Stimulated activated CD8-positive, alpha-beta memory T cell treated with anti-CD3 and anti-CD28 coated beads, Interleukin-4, amount 100 ng/mL, for 4 hours (primary cell): ENCODE measurements at places on chromosomes 5 and 9.

GRCh38 chr5:55407059-55407684 lies 99.4 kb downstream of the MTREX start:
- no peak for DNase-seq

- DNase-seq = no peak
Measured at GRCh38 chr5:177093803-177094202, 7.1 kb downstream of the FGFR4 start.

GRCh38 chr9:128729766-128730517 lies 6.0 kb upstream of the ZDHHC12 start:
- DNase-seq = no peak

DNA sequence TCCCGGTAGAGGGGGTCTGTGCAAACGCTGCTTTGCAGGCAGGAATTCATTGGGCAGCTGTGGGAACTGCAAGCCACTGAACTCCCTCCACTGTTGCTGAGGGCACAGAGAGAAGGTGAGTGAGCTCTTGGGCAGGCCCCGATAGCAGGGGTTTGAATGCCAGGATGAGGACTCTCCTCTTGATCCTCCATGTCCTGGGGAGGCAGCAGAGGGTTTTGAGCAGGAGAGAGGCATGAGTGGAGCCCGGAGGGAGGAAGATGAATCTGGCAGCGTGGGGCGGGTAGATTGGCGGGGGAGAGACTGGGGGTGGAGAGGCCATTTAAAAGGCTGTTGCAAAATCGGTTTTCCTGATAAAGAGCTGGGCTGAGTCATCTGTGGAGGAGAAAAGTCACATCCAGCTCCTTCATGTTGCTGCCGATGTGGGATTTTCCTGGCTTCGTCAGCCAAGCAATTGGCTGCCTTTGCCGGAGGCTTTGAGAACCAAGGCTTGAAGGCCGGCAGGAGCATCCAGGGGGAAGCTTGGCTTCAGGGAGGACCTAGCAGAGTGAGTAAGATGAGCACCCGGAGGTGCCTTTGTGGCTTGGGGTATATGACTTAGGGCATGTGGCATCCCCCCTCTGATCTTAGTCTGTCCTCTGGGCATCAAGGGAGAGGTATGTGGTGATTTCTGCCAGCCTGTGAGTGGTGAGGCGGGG lies at the start of gene SYNPO:
Gene SYNPO (plus strand): TSS at position 350 of the 695 bp plus-strand sequence. CDS start 7,616 bp downstream, outside the sequence.
- no peak for DNase-seq

GRCh38 chr5:61050292-61050691 lies 105.3 kb downstream of the NDUFAF2 start:
- DNase-seq = no peak

GRCh38 chr5:142143878-142144277 lies 35.3 kb downstream of the NDFIP1 start:
- no peak for DNase-seq

- DNase-seq = no peak
Measured at GRCh38 chr5:38576442-38576841, 20.0 kb upstream of the LIFR start.

DNA sequence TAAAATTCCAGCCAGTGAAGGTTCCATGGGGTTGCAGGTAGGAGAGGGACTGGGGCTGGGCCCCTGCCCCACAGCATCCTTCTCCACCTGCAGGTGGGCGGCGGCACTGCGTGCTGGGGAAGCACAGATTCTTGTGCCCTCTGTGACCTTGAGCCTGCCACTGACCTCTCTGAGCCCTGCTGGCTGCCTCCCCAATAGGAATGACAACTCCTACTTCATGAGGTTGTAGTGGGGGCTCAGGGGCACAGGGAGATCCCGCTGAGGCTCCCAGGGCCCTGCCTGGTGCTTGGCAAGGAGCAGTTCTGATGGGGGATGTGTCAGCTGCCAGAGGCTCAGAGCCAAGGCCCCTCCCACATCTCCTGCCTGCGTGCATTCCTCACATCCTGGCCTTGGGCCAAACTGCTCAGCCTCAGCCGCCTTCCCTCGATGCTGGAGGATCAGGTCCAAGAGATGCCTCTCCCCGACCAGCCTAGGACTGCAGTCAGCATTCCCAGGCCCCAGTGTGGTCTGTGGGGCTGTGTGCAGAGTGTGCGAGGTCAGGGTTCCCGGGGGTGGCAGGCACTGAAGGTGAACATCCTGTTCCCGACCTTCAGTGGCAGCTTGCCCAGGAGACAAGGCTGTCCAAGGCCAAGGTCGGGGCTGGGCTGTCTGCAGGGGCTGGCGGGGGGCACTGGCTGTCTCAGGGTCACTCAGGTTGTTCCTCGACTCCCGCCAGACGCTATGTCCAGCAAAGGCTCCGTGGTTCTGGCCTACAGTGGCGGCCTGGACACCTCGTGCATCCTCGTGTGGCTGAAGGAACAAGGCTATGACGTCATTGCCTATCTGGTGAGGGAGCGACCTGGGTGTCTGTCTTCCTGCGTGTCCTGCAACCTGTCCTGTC lies 7.0 kb downstream of the ASS1 start:
- DNase-seq = no peak

- peak; percentile 58 for DNase-seq
Measured at GRCh38 chr5:157651623-157652376, 438 bp downstream of the SOX30 start.

DNA sequence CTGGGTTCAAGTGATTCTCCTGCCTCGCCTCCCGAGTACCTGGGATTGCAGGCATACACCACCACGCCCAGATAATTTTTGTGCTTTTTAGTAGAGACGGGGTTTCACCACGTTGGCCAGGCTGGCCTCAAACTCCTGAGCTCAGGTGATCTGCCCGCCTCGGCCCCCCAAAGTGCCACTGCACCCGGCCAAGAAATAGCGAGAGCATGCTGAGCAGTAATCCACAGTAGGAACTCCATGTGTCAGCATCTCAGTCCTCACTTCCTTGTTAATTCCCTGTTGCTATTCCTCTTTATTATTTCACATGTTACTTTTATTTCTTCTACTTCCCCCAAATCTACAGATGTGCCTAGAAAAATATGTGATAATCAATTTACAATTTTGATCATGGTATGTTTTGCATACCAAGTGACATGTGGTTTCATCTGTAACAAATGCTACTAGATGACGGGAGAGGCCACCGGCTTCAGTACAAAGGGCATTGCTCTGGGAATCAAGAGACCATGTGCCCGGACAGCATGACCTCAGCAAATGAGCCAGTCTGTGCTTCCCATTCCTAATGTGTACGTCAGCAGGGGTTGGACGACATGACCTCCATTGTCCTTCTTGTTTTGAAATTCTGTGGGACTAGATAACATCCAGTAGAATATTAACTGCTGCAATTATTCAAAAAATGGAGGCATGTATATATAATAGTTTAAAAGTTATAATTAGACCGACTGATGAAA lies 61.6 kb downstream of the FNBP1 start:
- no peak for DNase-seq

DNA sequence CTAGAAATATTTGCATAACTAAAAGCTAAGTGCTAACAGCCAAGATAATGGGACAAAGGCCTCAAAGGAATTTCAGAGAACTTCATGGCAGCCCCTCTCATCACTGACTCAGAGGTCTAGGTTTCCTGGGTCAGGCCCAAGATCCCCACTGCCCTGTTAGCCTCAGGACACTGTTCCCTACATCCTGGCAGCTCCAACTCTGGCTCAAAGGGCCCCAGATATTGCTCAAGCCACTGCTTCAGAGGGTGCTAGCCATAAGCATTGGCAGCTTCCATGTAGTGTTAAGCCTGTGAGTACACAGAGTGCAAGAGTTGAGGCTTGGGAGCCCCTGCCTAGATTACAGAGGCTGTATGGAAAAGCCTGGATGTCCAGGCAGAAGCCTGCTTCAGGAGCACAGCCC lies 998.1 kb downstream of the TLE1 start:
- DNase-seq = no peak

- no peak for DNase-seq
Measured at GRCh38 chr5:113357696-113358476, 76.9 kb downstream of the TSSK1B start.

DNA sequence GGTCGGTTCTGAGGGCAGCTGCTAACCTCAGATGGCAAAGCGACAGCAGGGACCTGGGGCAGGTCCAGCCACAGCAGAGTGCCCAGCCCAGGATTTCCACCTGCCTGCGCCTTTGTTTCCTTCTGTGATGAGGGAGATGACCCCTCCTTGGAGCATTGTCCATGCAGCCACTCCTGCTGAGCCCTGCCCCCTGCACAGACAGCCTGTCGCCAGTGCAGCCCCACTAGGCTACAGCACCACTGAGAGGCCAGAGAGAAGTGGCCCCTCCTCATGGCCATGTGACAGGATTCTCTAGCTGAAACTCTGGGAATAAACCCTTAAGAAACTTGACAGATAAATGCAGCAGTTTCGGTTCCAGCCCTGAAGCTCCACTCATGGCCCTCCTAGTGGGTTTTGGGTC lies 10.5 kb upstream of the MRNIP start:
- DNase-seq = no peak

DNA sequence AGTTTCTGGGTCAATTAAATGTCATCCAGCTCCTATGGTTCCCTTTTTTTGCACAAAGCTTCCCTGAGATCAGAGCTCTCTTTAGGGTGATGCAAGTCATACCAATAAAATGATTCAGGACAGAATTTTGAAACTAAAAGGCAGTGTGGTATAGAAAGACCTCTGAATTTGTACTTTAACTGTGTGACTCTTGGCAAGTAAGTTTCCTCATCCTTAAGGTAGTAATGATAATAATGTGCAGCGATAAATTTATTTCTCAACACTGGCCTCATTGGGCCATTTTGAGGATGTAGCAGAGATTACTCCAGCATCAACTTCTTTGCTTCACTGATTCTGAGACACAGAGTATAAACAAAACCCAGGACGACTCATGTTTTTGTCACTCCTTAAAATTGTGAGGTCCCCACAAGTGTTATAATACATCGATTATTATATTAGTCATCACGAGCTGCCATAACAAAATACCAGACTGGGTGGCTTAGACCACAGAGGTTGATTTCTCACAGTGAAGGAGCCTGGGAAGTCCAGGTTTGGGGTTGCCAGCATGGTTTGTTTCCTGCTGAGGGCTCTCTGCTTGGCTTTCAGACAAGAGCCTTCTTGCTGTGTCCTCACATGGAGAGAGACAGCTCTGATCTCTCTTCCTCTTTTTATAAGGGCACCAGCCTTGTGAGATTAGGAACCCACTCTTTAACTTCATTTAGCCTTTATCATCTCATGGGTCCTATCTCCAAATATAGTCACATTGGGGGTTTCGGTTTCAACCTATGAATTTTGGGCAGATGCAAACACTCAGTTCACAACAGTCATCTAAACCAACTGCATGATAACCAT lies 293.0 kb downstream of the ZNF608 start:
- DNase-seq = no peak

GRCh38 chr5:74396913-74397622 lies 243.5 kb downstream of the ENC1 start:
- no peak for DNase-seq

DNA sequence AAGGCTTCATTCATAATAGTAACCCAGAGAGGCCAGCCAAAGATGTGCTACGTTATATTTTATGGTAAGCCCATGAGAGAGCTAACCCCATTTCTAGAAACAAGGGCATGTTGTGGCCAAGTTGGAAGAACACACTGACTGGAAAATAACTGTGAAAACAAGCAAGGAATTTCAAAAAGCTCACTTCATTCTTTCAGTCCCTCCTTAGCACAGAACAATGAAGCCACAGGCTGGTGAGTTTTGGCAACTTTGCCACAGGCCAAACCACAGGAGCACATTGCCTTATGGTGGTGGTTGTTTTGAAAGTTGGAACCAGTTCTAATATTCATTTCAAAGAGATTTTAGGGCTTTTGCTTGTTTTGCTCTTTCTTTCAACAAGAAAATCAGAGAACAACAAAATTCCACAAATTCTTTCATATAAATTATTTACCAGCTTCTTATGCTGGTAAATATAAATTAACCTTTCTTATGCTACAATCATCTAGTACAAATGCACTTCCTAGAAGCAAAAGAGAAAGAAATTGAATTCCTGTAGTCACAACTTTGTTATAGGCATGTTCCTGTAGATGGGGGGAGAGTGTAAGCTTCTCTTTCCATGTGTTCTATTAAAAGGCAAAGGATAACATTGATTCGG lies 225.4 kb upstream of the RFX3 start:
- no peak for DNase-seq

DNA sequence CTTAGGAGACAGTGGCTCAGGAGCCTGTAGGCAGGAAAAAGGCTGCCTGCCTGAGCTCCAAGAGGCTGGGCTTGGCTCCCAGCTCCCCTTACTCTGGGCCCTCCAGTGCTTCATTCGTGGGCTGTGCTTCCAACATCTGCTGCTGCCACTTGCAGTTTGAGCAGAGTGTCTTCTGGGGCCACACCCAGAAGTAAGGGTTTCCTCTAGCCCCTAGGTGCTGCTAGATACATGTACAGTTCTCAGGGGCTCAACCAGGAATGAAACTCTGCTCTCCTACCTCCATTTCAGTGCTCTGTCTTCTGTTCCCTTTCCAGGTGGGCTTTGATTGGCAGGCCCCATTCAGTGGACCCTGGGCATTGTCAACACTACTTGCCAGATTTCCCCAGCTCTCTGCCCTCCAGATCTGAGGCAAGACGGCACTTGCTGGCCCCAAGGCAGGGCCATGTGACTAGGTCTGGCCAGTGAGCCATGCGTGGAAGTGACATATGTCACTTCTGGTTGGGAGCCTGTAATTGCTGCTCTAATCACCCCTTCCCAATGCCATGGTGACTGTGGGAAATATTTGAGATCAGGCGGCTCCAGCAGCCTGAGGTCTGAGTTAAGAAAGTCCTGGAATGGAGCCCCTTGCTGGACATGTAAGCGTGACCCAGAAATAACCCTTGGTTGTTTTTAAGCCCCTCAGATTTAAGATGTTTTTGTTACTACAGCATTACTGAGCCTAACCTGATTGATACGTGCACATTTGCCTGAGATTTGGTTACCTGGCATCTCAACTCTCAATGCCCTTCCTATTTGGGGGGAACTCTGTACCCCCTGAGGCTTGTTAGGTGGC lies 9.4 kb upstream of the BOD1 start:
- no peak for DNase-seq

- no peak for DNase-seq
Measured at GRCh38 chr5:151221574-151221973, 2.3 kb downstream of the CCDC69 start.

DNA sequence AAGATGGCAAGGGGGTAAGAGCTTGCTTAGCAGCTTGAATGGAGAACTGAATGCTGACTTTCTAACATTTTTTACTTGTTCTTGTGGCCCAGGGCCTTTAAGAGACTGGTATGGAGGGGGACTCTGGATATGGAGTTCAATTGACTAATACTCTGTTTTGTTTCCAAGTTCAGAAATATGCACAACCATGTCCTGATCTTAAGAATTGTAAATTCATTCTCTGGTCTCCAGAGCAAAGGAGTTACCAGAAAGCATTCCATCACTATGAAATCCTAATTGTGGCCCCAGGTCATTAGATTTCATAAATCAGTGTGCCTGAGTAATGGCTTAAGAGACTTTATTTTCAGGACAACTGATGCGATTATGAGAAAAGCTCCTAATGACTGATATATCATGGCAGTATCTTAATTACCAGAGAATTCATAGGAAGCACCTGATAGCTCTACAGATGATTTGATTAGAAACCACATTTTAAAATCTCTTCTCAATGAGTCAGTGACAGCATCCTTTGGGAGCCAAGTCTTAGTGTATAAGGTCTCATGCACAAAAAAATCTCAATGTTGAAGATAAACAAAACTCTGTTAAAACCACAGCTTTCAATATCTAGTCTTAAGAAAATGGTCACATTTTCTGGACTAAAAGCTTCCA lies 613.6 kb upstream of the KLF4 start:
- DNase-seq = no peak

- no peak for DNase-seq
Measured at GRCh38 chr5:83404182-83404716, 67.3 kb upstream of the VCAN start.
